Esophagus muscularis mucosa (tissue), 4 donors: ENCODE measurements at places on chromosomes 7 and 10.

GRCh38 chr7:129468087-129468486, 33.9 kb downstream of the STRIP2 start:
- H3K4me1 ChIP-seq: peaks cover 18% of the 10 kb centered on the region
- no peak overlapping the region for H3K27ac ChIP-seq
- no peaks in the 10 kb centered on the region for H3K36me3 ChIP-seq
- no peak for DNase-seq
- no peaks in the 10 kb centered on the region for H3K27me3 ChIP-seq
- no peak overlapping the region for H3K4me3 ChIP-seq

GRCh38 chr10:110141871-110142635, 65.4 kb upstream of the MXI1 start:
- H3K4me3 ChIP-seq: no peak overlapping the region
- no peaks in the 10 kb centered on the region for H3K36me3 ChIP-seq
- H3K27me3 ChIP-seq: no peaks in the 10 kb centered on the region
- peak; percentile 87 for DNase-seq
- peaks cover 21% of the 10 kb centered on the region for H3K4me1 ChIP-seq

DNA sequence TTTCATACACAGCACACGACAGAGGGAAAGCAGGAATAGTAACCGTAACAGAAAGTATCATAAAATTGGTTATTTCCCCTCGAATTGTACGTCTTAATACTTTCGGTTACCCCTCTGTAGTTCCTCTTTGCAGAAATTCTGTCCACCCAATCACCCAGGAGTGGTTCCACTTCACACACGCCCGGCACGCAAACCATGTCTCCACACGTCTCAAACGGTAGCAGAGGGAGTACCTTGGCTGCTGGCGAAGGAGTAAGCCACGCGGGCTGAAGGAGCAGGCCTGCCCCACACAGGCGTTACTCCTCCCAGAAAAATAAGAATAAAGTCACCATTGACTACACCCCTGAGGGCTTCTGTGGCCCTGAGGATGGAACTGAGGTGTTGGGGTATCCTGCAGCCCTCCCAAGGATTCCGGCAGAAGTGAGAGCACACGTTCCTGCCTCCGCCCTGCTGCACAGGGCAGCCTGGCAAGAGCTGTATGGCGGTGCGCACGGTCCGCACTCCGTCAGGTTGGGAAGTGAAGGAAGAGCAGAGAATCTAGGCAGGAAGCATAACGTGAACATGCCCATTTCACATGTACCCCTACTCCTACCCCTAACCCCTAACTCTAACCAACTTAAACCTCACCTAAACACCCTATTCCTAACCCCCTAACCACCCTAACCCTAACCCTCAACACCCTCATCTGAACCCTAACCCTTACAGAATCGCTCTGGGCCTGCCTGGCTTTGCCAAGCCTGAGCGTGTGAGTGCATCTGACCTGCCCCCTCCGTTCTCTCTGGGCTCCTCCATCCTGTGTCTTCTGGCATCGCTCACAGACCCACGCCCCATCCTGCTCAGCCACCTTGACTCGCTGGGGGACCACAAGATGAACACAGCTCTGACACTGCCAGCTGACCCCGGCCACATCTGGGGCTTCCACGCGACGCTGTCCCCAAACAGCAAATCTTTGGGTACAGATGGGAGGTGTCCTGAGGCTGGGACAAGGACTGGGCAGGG, 18.2 kb downstream of the GPR146 start:
- H3K4me3 ChIP-seq: no peak overlapping the region
- peaks cover 10% of the 10 kb centered on the region for H3K36me3 ChIP-seq
- H3K27me3 ChIP-seq: no peaks in the 10 kb centered on the region
- H3K27ac ChIP-seq: no peak overlapping the region
- no peak for DNase-seq
- H3K4me1 ChIP-seq: peaks cover 39% of the 10 kb centered on the region

GRCh38 chr10:52019656-52020055, 294.4 kb upstream of the DKK1 start:
- no peak overlapping the region for H3K27ac ChIP-seq
- H3K4me1 ChIP-seq: no peaks in the 10 kb centered on the region
- H3K27me3 ChIP-seq: no peaks in the 10 kb centered on the region

DNA sequence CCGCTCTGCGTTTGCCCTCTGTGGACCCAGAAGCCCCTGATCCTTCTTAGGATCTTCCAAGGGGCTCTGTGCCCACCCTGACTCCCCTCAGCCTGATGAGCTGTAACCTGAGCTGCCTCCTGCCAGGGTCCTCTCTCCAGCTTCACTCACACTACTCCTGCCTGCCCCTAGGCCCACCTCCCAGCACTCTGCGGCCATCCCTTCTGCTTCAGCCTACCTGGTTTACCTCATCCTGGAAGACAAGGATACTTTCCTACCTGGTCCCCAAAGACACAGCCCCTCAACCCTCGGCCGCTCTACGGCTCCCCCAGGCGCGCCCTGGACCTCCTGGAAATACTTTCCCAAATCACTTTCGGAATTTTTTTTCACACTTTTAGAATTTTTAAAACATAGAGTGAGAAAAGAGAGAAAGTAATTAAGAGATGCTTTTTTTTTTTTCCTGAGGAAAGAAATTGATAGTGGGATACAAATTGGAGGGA, 6.4 kb upstream of the ZNF862 start:
- no peak for DNase-seq
- no peaks in the 10 kb centered on the region for H3K36me3 ChIP-seq
- H3K4me3 ChIP-seq: no peak overlapping the region
- H3K27me3 ChIP-seq: peaks cover 32% of the 10 kb centered on the region
